A172 (cell line): ENCODE measurements at places on chromosomes 6 and 20. TPM values are rescaled to one million over a fixed set of nuclear protein-coding genes. Genes with fewer than 3 reads are reported as not detected.
A peak's percentile ranks its signal among the peaks of the same experiment; 100 is the strongest.

Gene FOXA2
- 1.2 and 2.2 TPM in 2 replicates for total RNA-seq

Gene BHLHE23
- not detected in 2 replicates for total RNA-seq

Gene ZNF165
- total RNA-seq: 0.09 and 1.4 TPM in 2 replicates

Gene ME1
- 23.1 and 23.3 TPM in 2 replicates for total RNA-seq

Gene OTOR
- not detected in 2 replicates for total RNA-seq

Gene MRAP2
- 0.86 and 1.1 TPM in 2 replicates for total RNA-seq

DNA sequence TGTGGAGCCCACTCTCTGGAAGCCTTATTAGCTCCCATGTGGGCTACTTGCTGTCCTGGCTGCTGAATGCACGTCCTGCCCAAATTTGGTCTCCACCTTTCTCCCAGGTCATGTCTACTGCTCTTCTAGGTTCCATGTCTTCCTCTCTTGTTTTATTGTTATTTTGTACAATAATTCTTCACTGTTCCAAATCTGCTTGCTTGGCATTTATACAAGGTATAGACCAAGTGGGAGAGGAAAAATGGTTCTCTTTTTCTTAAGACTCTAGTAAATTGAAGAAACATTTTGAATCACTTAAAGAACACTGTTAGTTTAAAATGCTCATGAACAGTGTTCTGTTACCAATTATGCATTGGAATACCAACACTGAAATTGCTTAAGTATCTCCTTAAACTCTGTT lies 81.6 kb upstream of the SCP2D1 start:
- DNase-seq: no peak

GRCh38 chr20:9672981-9673380 lies 158.6 kb downstream of the LAMP5 start:
- no peak for DNase-seq

DNA sequence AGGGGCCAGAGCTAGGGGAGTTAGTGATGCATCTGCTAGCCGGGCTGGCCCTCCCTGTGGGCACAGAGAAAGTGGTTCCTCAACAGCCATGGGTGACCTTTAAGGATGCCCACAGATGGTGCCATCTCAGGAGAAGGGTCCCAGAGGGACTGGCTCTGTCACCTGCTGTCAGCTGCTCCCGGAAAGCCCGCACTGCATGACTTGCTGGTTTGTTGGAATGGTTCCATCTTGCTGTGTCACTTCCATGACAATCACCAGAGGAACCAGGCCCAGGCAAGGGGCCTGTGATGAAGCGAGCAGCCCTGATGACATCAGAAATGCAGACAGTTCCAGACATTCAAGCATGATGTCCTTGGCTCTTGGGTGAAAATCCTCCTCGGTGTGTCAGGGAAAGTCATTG lies 125.2 kb downstream of the PHACTR3 start:
- no peak for DNase-seq

- no peak for DNase-seq
Measured at GRCh38 chr20:49784291-49784690, 28.3 kb upstream of the SLC9A8 start.

- peak; percentile 49 for DNase-seq
Measured at GRCh38 chr20:62523473-62524203, 47.8 kb upstream of the GATA5 start.

DNA sequence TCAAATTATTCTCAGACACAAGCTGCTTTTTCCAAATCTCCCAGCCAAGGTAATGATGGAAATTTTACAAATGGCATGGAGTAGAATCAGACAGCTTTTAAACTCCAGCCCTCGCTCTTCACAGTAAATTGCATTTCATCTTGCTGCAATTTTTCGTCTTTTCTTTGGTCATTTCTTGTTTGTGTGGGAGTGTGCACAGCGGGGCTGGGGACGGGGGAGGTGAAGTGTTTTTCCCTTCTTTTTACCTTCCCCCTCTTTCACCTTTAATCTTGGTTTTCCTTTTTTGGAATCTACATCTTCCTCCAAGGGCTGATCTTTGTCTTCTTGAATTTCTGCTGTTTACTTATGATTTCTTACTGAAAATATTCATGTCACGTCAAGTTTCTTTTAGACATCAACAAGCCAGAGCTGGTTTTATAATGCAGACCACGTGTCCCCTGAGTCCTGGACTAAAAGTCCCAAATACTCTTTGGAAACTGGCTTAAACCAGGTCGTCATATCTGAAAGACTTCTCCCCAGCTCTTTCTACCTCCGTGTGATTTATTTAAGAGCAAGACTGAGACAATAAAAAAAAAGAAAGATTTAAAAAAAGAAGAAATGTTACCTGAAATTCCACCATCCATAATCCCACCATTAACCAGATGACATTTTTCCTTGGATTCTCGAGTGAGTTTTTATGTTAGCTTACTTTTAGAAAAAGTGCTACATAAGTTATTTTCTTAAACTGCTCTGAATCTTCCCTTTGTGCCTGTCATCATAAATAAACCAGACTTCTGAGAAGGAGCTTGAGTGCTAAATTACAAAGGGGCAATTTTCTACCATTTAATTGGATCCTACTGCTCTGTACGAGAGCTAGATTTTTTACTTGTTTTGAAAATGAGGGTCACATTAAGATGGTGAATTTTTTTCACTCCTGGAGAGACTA lies 52.0 kb downstream of the MAP3K5 start:
- DNase-seq: no peak

GRCh38 chr6:162345051-162345511 lies 382.5 kb downstream of the PRKN start:
- DNase-seq: peak; percentile 22

DNA sequence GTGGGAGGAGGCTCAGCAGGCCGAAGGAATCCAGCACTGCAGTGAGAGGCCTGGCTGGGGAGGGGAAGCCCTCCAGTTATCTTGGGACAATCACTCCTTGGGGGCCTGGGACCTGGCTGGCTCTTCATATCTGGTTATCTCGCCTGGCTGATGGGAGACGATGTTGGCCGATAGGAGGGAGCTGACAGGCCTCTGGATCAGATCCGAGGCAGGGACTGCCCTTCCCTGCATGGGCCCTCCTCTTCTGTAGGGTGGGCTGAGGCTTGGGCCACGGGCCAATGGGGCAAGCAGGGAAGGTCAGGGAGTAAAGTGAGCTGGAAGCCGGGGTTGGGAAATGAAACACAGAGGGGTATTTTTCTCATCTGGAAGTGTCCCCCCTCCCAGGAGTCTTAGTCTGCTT lies 25.2 kb downstream of the MANBAL start:
- no peak for DNase-seq

DNA sequence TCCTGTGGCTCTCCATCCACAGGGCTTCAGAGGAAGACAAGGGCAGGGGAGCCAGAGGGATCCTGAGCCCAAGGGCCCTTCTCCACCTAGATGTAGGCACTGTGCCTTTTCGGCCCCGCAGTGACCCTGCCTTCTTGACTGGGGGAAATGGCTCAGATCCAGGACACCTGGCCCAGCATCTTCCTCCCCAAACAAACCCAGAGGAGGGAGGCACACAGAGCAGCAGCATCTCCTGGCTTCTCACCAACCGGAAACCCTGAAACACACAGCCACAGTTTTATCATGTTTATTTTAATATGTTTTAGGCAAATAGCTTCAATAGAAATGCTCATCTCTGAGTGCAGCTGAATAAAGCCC lies 84.5 kb upstream of the LRFN2 start:
- DNase-seq: no peak

GRCh38 chr6:161228921-161229591 lies 44.8 kb downstream of the AGPAT4 start:
- peak; percentile 86 for DNase-seq

DNA sequence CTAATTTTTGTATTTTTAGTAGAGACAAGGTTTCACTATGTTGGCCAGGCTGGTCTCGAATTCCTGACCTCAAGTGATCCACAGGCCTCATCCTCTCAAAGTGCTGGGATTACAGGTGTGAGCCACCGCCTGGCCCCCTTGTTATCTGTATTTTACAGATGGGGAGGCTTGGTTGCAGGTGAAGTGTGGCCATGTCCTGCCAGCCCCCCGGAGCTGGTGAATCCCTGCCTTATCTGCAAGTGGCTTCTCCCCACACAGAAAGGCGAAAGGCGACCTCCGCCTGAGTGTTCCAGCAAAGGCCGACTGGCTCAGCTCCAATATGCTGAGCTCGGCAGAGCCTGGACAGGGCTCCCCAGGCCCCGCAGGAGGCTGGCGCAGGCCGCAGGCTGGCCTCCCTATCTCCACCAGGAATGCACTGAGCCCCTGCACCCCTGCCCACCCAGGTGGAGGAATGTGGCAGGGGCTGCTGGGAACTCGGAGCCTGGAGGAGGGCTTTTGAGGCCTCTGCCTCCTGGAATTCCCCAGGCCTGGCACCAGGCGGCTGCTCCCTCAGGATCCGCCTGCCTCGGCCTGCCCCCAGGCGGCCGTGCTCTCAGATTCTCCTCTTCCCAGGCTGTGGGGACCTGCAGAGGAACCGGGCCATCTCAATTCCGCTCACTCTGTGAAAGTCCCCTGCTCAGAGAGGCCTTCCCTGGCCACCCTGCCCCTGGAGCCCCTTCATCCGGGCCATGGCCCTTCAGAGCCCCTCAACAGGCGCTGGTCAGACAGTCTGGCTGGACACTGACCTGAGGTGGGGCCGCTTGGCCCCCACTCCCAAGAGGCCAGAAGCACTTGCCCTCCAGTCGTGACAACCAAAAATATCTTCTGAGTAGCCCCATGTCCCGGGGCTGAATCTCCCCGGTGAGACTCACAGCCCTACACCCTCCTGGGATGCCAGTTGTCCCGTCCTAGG lies 9.3 kb upstream of the LAMA5 start:
- DNase-seq: no peak

- no peak for DNase-seq
Measured at GRCh38 chr20:46895906-46896242, 1.2 kb downstream of the EYA2 start.

GRCh38 chr6:7727086-7727945 lies 1.4 kb downstream of the BMP6 start:
- DNase-seq: no peak

DNA sequence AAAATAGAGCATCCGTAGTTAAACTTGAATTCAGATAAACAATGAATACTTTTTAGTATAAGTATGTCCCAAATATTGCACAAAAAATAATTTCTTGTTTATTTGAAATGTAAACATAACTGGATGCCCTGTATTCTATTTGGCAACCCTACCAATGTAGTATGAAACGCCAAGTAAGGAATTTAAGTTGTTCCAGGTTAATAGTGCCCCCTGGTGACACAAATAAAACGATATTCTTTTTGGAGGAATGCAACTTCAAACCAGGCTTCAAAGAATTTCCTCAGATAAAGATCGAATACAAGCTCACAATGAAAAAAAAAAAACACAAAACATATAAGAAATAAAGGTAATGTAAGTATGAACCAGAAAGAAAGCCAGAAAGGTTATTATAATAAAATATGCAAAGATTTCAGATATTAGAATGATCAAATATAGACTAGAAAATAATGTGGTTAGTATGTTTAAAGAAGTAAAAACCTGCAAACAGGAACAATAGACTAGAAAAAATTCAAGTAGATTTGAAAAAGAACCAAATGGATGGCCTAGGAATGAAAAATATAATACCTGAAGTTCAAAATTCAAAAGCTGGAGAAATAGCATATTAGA lies 18.4 kb upstream of the AKAP7 start:
- peak; percentile 45 for DNase-seq

DNA sequence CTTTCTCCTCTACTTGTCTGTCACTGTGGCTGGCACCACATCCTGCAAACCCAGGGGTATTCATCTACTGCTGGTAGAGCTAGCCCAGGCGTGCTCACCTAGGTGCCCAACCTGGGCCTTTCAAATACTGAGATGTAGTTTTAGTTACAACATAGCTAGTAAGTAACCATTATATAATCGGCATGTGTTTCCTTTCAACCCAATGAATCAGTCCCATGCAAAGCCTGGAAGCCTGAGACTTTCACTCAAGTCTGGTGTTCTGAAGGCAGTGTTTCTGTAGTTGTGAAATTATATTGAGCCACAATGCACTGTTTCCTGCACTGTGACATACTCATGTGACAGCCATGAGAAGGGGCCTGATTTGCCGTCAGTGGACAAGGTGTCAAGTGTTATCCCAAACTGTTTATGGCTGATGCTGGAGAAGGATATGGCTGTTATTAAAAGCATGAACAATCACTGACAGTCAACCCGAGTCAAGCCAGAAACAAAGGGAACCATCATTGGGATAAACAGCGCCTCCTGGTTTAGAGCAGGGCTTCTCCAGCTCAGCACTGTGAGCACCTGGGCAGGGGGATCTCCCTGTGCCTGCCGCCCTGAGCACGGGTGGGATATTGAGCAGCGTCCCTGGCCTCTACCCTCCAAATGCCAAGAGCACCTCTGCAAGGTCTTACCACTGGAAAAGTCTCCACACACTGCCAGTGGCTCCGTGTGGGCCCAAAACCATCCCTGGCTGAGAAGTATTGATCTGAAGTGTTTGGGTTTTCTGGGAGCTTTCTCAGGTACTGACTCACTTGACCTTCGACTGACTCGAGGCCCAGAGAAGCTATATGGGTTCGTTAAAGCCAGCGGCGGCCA lies 1.6 kb downstream of the PSMA7 start:
- no peak for DNase-seq

- DNase-seq: no peak
Measured at GRCh38 chr6:140641412-140641811, 1267.0 kb upstream of the CITED2 start.

GRCh38 chr20:63863798-63864544 lies 1.1 kb upstream of the TPD52L2 start:
- DNase-seq: peak; percentile 52

DNA sequence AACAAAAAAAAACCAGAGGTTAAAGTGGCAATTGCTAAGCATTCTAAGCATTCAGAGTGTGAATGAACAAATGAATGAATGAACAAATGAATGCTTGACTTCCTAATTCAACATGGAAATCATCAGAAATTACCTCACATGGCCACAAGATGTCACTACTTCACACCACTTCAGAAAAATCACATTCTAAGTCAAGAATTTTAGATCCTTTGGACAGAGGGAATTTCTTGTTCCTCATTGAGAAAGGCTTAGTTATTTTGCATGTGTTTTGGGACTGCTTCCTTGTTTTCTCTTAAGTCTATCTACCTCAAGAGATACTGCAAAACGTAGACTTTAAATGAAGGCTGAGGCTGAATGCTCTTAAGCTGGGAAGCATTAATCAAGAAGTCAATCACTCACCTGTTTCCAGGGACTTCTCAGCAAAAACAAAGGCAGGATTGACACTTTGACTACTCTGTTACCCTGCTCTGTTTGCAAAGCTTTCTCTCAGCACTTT lies 120.2 kb downstream of the MBOAT1 start:
- DNase-seq: peak; percentile 45

GRCh38 chr6:25486550-25486949 lies 165.5 kb upstream of the SCGN start:
- no peak for DNase-seq
